ENCODE measurements at places on chromosomes 6 and 20. TPM values are rescaled to one million over a fixed set of nuclear protein-coding genes. Genes with fewer than 3 reads are reported as not detected.

Gene NKX2-4
- total RNA-seq = under 0.01 TPM

Gene PRSS16
- total RNA-seq = not detected

Gene KIF25
- total RNA-seq = not detected

Gene MYLK2
- not detected for total RNA-seq

Gene WFDC12
- not detected for total RNA-seq

Gene ATP5F1E
- total RNA-seq = 34.3 TPM

Gene TPD52L1
- 5.6 TPM for total RNA-seq

Gene BPIFA2
- not detected for total RNA-seq

Gene PSORS1C1
- 1.2 TPM for total RNA-seq

Gene CTCFL
- total RNA-seq = not detected

Gene MYMX
- 0.12 TPM for total RNA-seq

Gene NMBR
- not detected for total RNA-seq

Gene FERMT1
- total RNA-seq = 1.3 TPM

Gene HLA-DOB
- not detected for total RNA-seq

Gene LPA
- total RNA-seq = not detected

Gene SCGN
- not detected for total RNA-seq

Gene BFSP1
- total RNA-seq = 2.5 TPM

Gene HEY2
- total RNA-seq = 4.9 TPM

Gene TMEM217
- total RNA-seq = 2.4 TPM

Gene NANP
- total RNA-seq = 2.9 TPM

Gene PXDC1
- total RNA-seq = 103 TPM

Gene MCHR2
- not detected for total RNA-seq

Gene CDH4
- 0.70 TPM for total RNA-seq

Measured in smooth muscle cell of the coronary artery (primary cell).